ENCODE measurements at places on chromosomes 5 and 9.

DNA sequence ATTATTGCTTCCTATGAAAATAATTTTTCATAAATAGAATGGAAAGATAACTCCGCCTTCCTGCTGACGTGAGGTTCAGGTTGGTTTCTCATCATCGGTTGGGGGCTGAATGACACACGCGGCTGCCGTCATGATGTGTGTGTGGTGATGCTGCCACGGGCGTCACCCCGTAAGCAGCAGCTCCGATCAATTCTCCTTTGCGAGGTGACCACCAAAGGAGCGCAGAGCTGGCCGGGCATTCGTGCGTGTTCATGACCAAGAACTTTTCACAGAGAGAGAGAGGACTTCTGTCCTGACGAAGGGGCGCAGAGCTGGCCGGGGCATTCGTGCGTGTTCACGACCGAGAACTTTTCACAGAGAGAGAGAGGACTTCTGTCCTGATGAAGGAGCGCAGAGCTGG is 30.3 kb downstream of the SURF6 start:
- DNase-seq = no peak
- no peak overlapping the region for H3K4me3 ChIP-seq
- no peaks in the 10 kb centered on the region for H3K36me3 ChIP-seq
- no peaks in the 10 kb centered on the region for H3K27me3 ChIP-seq

GRCh38 chr9:122327175-122327574 is 43.6 kb upstream of the PTGS1 start:
- no peak overlapping the region for H3K27ac ChIP-seq
- H3K4me3 ChIP-seq = no peak overlapping the region
- H3K27me3 ChIP-seq = no peaks in the 10 kb centered on the region
- no peak for DNase-seq

GRCh38 chr5:102713682-102714231 is 41.3 kb upstream of the PAM start:
- no peaks in the 10 kb centered on the region for H3K27me3 ChIP-seq
- no peak for DNase-seq
- H3K36me3 ChIP-seq = no peaks in the 10 kb centered on the region
- H3K4me3 ChIP-seq = no peak overlapping the region
- no peaks in the 10 kb centered on the region for H3K4me1 ChIP-seq
- no peak overlapping the region for H3K27ac ChIP-seq

- H3K36me3 ChIP-seq = no peaks in the 10 kb centered on the region
- no peaks in the 10 kb centered on the region for H3K4me1 ChIP-seq
- no peak overlapping the region for H3K27ac ChIP-seq
- no peak for DNase-seq
Observed at GRCh38 chr9:20473515-20474013, 148.7 kb downstream of the MLLT3 start.

GRCh38 chr9:133999851-134000265 is 7.7 kb upstream of the VAV2 start:
- no peaks in the 10 kb centered on the region for H3K36me3 ChIP-seq
- no peaks in the 10 kb centered on the region for H3K4me1 ChIP-seq
- H3K4me3 ChIP-seq = no peak overlapping the region
- H3K27me3 ChIP-seq = no peaks in the 10 kb centered on the region
- no peak for DNase-seq

Measured in T-cell (primary cell).